ENCODE measurements at places on chromosomes 11 and 22.

DNA sequence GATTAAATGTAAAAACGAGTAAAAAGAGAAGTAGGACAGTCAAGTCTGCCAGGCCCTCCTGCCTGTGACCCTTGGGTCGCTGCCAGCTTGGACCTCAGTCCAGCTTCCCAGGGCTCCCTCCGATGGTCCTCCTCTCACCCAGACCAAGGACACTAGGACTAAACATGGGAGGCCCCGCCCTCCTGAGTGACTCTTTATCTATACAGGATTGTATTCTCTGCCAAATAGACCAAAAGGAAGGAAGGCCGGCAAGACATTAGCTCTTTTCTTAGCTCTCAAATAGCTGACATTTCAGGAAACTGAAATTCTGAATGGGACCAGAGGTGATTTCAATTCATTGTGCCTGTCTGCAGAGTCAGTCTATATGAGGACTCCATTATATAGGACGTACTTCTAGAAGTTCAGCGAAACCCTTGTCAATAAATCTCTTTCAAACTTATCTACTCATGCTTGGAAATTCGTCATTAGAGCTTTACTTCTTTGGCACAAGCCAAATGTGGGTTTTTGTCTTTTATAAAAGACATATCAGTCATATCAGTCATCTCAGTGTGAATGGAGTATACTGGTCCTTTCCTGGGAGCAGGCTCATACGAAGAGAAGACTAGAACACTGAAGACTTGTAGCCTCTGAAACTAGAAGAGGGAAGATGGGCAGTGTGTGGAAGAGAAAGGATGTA is 28.5 kb downstream of the ADORA2A start:
- no peak for DNase-seq

- peak; percentile 82 for DNase-seq
Measured at GRCh38 chr22:45096256-45096907, 67.3 kb upstream of the NUP50 start.

- DNase-seq: no peak
Measured at GRCh38 chr22:33821290-33821689, 99.0 kb downstream of the LARGE1 start.

DNA sequence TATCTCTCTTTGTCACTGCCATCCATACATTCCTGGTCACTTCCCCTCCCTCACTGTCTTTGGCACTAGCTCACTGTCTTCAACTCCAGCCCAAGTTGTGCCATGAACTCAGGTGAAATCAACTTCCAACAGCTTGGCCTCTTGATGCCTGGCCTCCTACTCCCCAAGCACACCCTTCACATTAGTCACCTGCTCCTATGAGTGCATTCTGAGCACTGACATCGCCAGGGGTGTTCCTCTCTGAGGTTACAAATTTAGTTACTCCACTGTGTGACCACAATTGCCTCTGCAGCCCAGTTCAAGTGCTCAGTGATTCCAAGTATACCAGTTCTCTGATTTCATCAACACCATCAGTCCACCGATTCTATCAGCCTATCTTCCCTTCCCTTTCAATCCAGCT is 10.8 kb downstream of the DRD2 start:
- DNase-seq: no peak

DNA sequence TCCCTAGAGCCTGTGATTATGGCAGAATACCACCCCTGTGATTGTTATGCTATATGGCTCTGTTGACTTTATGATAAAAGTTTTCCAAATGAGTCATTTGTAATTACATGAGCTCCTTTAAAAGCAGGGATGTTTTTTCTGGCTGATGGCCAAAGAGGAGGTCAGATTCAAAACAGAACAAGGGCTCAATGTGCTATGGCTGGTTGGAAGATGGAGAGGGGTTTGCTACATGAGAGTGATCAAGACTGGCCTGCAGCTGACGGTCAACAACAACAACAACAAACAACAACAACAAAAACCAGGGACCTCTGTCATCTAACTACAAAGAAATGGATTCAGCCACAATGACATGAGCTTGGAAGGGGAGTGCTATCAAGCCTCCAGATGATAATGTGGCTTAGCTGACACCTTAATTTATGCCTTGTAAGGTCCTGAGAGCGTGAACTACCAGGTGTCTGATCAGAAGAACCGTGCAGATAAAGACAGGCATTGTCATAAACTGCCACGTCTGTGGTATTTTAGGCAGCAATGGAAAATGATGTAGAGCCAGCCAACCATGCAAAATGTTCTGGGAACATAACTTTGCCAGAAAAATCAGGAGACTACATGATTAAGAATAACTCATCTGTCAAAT is 47.2 kb downstream of the PIWIL3 start:
- peak; percentile 43 for DNase-seq

DNA sequence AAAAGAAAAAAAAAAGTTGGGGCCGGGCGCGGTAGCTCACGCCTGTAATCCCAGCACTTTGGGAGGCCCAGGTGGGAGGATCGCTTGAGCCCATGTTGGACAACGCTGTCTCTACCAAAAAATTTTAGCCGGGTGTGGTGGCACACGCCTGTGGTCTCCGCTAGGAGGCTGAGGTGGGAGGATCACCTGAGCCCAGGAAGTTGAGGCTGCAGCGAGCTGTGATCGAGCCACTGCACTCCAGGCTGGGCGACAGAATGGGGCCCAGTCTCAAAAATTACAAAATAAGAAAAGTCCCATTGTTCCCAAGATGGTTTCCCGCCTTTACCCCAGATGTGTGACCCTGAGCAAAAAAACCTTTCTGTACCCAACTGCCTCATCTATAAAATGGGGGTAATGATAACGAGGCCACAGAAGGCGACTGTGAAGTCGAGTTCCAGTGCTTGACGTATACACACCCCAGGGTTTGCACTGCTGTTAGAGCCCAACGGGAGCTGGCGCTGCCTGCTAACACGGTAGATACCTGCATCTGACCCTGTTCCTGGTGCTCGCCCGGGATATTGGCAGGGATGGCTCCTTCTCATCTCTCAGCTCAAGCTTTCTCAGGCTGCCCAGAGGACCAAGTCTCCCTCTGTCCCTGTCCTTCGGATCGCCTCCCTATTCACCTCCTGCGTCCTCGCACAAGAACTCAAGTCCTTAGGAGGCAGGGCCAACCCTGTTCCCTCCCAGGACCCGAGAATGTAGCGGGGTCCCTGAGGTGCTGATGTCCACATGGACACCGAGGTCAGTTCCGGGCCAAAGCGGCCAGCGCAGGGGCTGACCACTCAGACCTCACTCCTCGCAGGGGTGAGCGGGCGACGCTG is 1.1 kb upstream of the RPLP2 start:
- DNase-seq: peak; percentile 90

- DNase-seq: peak; percentile 64
Measured at GRCh38 chr11:110376711-110377324, 52.9 kb upstream of the FDX1 start.

DNA sequence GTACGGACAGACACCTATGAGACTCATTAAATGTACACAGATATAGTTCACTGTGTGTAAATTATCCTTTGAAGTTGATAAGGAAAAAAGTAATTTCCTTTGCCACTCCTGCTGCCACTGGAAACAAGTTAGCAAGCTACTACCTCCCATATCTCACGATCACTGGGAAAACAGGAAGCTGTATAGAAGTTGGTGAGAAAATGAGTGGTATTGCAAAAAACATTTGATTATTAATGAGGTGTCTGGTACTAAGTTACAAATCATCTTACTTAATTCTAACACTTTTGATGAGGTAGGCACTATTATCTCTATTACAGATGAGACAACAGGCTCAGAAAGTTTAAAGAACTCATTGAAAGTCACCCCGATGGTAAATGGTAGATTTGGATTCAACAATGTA is 68.5 kb downstream of the GAB2 start:
- no peak for DNase-seq

DNA sequence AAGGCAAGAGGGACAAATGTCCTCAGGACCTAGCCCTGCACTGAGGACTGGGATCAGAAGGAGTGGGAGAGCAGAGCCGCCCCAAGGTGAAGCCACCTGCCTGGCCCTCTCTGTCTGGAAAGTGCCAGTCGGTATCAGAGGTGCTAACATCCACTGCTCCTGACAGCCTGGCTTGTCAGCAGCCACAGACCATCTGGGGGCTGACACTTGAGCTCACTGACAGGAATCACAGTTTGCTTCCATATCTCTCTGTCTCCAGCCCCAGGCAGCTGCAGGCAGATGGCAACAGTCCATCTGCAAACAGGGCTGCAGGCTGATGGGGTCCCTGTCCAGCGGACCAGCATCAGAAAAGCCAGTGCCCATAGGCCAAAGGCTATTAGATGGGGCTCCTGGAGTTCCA is 5.5 kb downstream of the OPCML start:
- no peak for DNase-seq

Data from AG08396 (cell line).